Activated CD8-positive, alpha-beta T cell treated with anti-CD3 and anti-CD28 coated beads for 36 hours (primary cell): ENCODE measurements at places on chromosomes 13 and 19.

GRCh38 chr19:33551676-33552075, 30.1 kb upstream of the PEPD start:
- no peak for DNase-seq

DNA sequence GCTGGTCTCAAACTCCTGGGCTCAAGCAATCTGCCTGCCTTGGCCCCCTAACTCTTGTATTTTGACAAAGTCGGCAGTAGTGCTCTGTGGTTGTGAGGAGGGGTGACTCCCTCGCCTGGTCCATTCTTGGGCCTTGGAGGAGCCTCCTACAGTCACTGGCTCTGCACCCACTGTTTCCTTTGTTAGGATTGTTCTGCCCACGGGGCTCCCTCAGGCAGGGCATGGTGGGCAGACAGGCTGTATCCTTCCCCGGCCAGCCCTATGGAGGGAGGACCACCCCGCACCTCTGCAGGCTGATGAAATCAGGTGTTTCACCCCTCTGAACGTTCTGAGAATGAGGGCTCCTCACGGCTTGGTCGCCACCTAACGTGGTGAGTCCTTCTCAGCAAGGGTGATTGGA, 9.2 kb downstream of the FCAR start:
- DNase-seq: no peak

DNA sequence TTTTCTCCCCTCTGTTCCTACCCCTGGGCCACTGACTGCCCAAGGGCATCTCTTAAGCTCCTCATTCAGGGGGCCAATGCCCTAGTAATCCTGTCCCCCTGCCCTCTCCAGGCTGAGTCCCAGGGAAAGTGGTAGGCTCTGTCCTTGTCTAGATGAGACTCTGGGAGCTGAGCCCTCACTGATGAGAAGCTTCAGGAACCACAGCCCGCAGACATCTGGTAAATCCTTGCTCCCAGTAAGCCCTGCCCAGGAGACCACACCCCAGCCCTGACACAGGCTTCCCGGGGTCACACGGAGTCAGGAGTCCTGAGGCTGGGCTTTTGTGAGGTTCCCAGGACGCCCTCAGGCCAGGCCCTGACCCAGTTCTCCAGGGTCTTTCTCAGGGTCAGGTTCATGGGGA, 1.9 kb downstream of the CEACAM4 start:
- DNase-seq: no peak

- DNase-seq: no peak
Measured at GRCh38 chr19:13094106-13094504, 8.6 kb downstream of the LYL1 start.

DNA sequence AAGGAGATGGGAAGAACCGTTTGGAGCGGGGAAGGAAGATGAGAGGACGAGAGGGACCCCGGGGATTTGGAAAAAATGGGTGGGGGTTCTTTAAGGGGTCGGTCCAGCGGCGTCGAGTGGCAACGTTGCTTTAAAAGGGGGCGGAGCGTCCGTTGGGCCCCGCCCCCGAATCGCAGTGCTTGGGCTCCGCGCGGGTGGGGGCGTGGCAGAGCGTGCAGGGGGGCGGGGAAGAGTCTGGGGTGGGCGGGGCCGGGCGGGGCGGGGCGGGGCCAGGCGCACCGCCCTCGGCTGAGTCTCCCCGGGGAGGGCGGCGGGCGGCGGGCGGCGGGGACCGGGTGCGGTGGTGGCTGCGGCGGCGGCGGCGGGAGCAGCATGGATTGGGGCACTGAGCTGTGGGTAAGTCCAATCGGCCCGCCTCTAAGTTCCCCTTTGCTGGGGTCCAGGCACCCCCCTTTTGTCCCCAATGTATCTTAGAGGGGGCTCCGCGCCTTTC, at the start of gene TRIP10:
Gene TRIP10 (plus strand): TSS at position 291 of the 493 bp plus-strand sequence. CDS start 82 bp downstream, at position 373.
- peak; percentile 88 for DNase-seq

DNA sequence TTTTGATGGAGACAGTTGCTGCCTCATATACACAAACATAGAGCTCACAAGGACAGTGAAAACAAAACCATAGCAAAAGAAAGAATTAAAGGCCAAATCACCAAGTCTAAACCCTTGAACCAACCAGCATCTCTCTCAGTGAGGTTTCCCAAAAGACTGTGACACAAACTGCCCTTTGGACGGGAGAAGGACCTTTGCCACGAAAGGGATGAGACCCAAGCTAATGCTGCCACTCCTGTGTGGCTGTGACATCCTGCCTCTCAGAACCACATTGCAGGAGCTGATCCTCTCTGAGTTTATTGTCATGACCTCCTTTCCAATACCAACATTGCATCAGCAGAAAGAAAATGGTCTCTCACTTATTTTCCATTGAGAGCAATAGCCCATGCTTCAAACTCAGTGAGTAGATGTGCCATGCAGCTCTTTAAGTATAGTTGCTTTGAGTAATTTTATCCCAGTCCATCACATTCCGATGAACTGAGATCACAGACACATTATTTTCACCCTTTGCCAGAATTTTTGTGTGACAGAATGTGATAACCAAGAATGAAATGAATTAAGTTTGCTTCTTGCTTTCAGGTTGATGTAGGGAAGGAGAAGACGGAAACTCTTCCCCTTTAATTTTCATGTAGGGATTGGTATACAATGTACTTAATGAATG, 133.5 kb upstream of the IRS2 start:
- no peak for DNase-seq

DNA sequence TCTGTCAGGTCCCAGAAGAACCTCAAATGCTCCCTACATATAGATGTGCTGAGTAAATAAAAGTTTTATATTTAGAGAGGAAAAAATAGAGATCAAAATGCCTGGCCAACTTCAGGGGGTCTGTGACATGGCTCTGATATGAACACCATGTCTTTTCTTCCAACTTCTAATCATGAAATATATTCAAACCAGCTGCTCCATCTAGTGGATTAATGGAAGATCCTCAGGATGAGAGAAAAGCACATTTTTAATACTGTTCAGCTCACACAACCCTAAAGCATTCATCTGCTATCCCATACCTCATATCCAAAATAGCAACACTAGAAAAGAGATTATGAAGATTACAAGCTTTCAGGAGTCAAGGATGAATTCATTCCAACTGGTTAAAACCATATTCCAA, 56.0 kb upstream of the DOCK9 start:
- DNase-seq: no peak

- no peak for DNase-seq
Measured at GRCh38 chr19:13873834-13874515, 3.0 kb upstream of the NANOS3 start.

GRCh38 chr19:45218426-45218825, 26.8 kb downstream of the EXOC3L2 start:
- DNase-seq: no peak

DNA sequence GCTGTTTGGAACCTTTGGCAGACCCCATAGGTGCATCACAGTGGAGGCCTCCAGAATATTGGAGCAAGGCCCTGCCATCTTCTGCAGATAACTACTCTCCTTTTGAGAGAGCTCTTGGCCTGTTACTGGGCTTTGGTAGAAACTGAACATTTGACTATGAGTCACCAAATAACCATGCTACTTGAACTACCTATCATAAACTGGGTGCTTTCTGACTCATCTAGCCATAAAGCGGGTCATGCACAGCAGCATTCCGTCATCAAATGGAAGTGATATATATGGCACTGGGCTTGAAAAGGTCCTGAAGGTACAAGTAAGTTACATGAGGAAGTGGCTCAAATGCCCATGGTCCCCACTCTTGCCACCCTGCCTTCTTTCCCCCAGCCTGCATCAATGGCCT, 782.5 kb upstream of the SLITRK6 start:
- no peak for DNase-seq

DNA sequence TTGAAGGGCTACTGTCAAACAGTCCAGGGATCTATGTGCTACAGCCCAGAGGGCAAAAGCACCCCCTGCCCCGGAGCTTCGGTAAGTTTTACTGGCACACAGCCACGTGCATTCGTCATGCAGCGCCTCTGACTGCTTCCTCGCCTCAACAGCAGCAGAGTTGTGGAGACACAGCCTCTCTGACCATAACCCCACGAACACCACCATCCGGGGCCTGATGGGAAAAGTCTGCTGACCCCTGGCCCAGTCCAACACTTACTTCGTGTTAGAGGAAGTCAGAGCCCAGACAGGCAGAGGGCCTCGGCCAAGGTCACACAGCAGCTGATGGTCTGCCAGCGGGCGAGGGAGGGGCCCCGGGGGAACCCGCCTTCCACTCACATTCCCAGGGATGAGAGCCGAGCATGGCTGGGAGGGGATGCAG, 5.1 kb downstream of the CBARP start:
- DNase-seq: no peak

GRCh38 chr19:31427857-31428256, 78.6 kb upstream of the TSHZ3 start:
- DNase-seq: no peak

- no peak for DNase-seq
Measured at GRCh38 chr13:41678249-41678648, 220.9 kb downstream of the RGCC start.

DNA sequence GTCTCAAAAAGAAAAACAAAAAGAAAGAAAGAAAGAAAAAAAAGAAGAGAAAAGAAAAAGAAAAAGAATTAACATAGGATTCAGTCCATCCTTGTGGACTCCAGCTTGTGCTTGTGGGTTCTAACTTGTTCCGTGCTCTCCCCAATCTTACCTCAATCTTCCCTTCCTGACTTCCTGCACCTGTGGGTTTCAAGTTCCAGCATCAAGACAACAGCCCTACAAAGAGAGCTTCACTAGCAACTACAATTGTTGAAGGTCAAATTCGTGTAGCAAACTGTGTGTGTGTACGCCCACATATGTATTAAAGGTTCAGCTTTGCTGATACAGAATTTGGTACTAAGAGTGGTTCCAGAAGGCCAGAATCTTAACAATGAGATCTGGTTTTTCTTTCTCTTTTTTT, 25.3 kb downstream of the FXYD5 start:
- no peak for DNase-seq

- DNase-seq: no peak
Measured at GRCh38 chr13:101654883-101655282, 202.4 kb downstream of the ITGBL1 start.

DNA sequence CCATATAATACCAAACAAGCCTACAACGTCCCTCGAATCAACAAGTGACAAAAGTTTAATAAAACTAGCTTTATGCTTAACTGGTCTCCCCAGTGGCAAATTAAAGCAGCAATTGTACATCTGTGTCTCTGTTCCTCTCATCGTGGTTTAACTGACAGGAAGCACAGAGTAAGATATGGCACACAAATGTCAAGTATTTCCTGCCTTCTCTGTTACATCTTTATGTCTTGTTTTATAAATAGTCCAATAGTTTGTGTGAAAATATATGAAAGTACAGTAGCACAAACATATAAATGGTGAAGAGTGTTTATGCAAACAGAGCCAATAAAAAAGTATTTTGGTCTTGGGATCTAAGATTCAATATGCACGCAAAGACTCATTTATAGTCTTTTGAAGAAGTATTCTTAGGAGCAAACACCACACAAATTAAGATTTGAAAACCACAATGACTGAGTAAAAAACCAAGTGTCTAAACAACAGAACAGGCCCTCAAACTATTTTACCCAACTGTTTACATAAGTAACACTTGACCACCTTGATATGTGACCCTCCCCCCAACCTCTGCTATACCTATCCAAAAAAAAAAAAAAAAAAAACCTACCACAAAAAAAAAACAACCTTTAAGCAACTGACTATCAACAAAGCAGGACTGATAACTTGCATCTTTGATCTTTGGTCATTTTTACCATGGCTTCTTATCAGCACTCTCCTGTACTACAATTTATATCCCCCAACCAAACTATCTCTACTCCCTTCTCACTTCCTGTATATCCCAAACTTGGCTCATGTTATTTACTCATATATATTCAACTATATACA, 14.0 kb downstream of the ELF1 start:
- DNase-seq: no peak

GRCh38 chr19:31378404-31378803, 29.2 kb upstream of the TSHZ3 start:
- DNase-seq: no peak

GRCh38 chr19:17325881-17326594, 8.6 kb downstream of the ANO8 start:
- no peak for DNase-seq

DNA sequence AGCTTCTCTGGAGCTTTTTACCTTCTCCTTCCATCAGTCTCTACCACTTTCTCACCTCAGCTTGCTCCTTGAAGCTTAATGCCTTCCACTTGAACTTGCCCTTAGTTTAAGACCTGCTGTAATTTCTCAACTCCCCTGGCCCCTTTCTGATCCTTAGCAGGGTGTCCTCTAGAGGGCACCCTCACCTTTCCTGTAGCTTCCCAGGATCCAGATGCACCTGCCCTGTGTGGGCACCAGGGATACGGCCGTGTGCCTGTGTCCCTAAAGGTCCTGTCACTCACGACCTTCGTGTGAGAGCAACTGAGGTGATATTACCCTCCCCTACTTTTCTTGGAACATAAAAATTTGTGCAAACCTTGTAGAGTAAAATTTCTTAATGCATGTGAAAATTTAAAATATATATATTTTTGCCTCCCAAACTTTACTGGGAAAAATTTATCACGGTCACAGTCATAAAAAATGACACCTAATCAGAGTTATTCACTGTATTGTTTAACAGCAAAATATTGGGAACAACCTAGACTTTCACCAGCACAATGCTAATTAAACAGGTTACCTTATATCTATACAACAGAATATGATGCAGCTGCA, 46.4 kb downstream of the PSG3 start:
- DNase-seq: peak; percentile 26

GRCh38 chr13:37665420-37665819, 66.9 kb upstream of the POSTN start:
- DNase-seq: no peak

- DNase-seq: no peak
Measured at GRCh38 chr19:19137556-19138108, 646 bp downstream of the TMEM161A start.
